NCI-H1092 (cell line): ENCODE measurements at places on chromosomes 5 and 9.

GRCh38 chr5:175344331-175345195, 99.4 kb downstream of the DRD1 start:
- no peak for DNase-seq

GRCh38 chr5:75616371-75616881, 5.2 kb downstream of the ANKDD1B start:
- DNase-seq = no peak

GRCh38 chr5:54403885-54404416, 51.5 kb upstream of the HSPB3 start:
- DNase-seq = no peak

GRCh38 chr5:111927191-111927590, 170.2 kb upstream of the NREP start:
- no peak for DNase-seq

GRCh38 chr9:113238859-113239232, 17.5 kb downstream of the SLC31A1 start:
- DNase-seq = no peak

DNA sequence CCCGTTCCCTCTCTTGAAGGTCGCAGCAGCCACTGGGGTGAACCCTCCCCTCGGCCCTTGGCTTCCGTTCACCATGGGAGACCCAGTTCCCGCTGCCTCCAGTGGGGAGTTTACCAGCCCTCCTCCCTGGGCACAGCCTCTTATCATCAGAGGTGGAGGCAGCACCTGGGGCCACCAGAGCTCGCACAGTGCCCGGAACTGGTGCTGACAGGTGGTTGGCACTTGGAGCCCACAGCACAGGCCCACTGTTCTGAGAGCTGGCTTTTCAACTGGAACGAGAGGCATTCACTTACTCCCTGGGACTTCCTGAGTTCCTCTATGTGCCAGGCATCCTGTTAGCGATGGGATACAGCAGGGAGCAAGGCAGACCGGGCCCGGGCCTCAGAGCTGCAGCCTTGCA, 106.8 kb upstream of the FCN2 start:
- DNase-seq = no peak

DNA sequence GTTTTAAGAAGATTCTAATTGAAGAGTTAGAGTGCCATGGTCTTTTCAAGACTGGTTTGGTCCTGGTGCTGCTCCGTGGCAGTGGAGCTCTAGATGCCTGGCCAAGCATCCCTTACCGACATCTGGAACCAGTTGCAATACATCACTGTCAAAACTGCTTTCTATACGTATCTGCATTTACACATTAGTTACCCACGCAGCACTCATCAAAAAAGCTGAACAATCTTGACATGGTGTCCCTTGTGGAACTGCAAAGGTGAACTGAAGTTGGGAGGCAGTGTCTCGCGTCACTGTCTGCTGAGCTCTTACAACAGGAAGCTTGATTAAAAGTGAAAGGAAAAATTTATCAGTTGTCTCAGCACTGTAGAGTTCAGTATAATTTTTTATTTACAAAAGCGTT, 82.6 kb downstream of the PBX3 start:
- no peak for DNase-seq

DNA sequence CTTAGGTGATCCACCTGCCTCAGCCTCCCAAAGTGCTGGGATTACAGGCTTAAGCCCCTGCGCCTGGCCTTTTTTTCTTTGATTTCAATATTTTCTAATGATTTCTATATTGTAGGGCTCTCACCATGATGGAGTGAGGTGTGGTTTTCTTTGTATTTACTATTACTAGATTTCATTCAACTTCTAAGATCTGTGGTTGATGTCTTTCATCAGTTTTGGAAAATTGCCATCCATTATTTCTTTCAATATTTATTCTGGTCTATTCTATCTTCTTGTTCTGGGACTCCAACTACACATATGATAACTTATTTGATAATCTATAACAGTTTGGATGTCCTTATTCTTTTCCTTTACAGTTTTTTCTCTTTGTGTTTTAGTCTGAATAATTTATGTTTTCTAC, 31.9 kb downstream of the FBXO4 start:
- DNase-seq = no peak

DNA sequence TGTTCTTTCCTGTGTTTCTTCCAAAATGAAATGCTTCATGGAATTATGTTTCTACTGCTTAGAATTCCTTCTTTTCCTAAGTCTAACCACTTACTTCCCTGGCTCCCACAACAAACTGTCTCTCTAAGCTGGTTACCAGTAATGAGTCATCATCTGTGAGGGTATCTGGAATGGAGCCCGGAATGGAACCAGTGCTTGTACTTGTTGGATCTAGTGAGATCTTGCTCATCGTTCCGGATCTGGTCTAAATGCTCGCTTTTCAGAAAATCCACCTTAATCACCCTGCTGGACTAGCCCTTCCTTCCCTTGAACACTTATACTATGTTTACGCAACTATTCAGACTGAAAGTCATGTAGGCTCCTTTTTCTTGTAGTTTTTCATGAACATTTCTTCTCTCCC, 184.8 kb downstream of the PBX3 start:
- no peak for DNase-seq

DNA sequence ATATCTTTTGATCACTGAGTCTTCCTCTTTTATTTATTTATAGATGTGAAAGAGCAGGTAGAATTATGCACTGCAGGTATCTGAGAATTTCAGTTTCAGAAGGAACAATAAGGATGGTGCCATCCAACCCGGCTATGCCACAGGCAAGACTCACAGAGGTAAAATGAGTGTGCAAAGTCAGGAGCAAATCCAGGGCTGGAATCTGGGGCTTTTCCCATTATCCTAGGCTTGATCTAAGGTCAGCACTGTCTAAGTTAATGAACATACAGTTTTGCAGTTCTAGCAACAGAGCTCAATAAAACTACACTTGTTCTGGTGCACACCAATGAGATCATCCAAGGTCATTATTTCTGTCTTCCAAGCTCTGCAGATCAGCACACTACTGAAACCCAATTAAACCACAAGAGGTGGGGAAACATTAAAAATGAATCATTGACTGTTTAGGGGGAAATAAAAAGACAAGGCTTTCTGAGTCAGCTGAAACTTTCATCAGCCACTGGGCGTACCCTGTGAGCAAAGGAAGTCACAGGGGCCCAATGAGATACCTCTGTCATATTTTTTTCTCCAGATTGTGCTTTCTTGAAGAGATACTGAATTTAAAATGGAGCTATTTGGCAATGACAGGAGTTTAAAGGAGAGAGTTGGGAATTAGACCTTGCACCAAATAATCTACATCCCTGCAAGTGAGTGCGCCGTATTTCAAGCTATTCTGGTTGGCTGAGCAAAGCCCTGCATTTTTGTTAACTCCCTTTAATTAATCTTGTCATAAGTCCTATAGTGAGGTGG, 662.2 kb upstream of the ZNF608 start:
- no peak for DNase-seq

DNA sequence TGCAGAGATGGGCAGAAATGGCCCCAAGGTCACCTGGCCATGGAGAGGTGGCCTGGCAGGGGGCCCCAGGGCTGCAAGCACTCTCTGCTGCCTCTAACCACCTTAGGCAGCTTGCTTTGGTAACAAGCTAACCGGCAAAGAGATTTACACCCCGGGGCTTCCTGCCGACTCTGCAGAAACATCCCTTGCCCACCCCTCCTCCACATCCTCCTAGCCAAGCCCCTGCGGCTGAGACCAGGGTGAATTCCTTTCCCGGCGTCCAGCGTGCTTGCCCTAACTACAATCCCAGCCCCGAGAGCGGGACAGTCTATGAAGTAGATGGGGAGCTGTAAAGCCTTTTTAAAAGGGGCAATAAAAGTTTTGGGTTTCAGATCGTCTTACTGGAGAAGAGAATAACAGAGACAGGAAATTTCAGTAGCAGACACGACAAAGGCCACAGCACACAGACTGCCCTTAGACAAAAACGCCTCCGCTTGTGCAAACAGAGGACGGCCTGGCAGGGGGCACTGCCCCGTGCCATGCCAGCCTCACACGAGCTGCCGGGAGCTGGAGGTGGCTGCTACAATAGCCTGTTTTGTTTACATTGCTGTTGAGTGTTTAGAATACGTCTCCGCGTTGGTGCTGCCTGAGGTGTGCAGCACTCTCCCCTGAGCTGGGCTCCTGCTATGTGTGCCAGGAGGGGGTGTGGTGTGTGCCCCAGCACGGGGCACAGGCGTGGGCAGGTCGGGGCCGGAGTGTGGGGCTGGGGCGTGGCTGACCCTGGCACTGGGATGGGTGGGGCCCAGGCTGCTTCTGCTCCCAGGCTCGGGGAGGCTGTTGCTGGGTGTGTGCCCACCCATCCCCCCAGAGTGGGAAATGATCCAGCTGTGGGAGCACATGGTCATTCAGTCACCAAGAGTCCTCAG, 15.3 kb downstream of the MYMK start:
- DNase-seq = peak; percentile 91

DNA sequence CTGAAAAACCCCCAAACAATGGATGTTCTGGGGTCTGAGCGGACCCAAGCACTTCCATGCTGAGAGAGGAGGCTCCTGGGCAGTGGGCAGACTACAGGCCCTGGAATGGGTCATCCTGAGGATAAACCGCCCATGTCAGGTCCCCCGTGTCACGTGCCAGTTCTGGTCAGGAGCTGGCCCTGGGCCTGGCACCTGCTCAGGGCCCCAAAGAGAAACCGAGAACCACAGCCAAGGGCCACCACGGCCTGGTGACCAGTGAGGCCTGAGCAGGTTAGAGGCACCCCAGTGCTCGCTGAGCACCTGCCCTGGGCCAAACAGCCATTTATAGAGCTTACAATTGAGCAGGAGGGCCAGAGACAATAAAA, 15.8 kb downstream of the LMAN2 start:
- no peak for DNase-seq
